Non-pigmented ciliary epithelial cell (primary cell): ENCODE measurements at places on chromosomes 12 and 14.
A peak's percentile ranks its signal among the peaks of the same experiment; 100 is the strongest.

- DNase-seq, result peak; percentile 38
Measured at GRCh38 chr12:60052483-60052882, 456.7 kb downstream of the SLC16A7 start.

- DNase-seq, result no peak
Measured at GRCh38 chr14:59199205-59199604, 10.7 kb downstream of the DAAM1 start.

DNA sequence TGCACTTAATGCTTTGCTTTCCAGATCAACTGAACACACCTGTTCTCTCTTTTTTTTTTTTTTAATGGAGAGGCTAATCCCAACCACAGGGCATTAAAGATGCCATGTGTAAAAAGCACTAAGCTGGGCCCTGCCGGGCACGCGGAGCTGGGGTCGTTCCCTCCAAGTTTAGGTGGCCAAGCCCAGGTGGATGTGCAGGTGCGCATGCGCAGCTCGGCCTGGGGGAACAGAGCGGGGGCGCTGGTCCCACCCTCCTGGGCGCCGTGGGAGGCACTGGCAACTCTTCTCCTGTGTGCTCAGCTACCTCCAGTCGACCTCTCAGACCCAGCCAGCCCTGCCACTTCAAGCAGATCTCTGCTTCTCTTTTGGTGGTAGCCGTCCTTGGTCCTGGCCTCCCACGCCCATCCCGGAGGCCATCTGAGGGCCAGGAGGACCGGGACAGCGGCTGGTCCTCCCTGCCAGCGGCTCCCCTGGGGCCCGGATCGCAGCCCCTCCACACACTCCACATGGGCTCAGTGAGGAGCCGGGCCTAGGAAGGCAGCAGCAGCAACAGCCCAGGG is 679.3 kb downstream of the BCL11B start:
- DNase-seq, result no peak

DNA sequence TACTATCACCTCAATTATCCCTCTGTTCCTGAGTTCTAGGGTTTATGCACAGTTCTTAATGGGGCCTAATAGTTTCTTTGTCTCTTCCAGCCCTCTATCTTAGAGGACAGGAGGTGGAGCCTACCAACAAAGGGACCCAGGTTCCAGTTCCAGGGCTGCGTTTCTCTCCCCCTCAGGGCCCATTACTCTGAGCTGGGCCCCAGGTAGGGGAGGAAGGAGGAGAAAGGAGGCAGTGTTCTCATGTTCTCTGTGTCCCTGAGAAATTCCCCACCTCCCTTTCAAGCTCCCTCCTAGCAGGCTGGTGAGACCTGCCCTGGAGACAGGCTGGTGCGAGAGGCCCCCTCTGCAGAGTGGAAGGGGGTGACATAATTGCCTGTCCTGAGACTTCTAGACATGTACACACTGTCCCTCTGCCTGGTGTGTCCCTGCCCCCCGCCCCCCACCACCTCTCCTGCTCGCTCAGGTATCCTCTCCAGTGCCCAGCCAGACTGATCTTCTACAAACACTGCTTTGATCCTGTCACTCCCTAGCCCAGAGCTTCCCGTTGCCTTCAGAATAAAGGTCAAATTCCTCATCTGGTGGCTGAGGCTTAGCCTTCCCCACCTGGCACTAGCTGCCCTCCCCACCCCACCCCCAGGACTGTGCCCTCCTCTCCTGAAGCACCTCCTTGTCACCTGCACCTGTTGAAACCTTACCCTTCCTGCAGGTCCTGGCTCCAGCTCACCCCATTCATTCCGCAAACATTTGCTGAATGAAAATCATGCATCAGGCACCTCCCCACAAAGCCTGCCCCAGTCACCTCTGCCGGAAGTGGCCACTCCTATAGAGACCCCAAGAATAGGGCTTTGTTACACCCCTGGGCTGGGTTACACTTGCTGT is 21.1 kb upstream of the KRT8 start:
- no peak for DNase-seq

- no peak for DNase-seq
Measured at GRCh38 chr12:2764398-2764797, 30.4 kb upstream of the FKBP4 start.

- DNase-seq, result no peak
Measured at GRCh38 chr12:106343214-106343528, 14.4 kb upstream of the POLR3B start.

GRCh38 chr12:128387811-128388422 is 120.9 kb downstream of the TMEM132C start:
- no peak for DNase-seq

DNA sequence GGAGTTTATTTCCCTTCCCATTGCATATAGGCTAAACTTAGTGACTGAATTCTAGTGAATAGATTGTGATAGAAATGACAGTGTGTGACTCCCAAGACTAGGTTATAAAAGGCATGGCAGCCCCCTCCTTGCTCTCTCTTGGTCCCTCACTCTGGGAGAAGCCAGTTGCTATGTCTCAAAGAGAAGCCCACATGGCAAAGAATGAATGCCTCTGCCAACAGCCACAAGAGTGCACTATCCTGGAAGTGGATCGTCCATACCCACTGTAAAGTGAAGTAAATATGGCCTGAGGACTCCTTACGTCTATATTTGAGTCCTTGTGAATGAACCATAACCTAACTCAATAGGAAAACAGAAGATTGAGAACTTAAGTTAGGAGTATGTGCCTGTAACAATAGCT is 35.4 kb upstream of the HMGA2 start:
- DNase-seq, result no peak

DNA sequence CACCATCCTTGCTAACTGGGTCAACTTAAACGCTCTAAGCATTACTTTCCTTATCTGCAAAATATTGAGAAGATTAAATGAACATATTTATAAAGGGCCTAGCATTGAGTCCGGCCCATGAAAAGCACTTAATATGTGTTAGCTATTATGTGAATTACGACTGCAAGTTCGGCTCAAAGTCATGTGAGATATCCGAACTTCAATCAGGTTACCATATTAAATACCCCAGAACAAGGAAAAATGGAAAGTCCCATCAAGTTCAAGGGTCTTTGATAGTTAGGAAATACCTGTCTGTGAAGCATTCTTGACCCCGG is 487 bp upstream of the NRDE2 start:
- DNase-seq, result no peak

- no peak for DNase-seq
Measured at GRCh38 chr12:129614221-129614885, 289.5 kb downstream of the TMEM132D start.

DNA sequence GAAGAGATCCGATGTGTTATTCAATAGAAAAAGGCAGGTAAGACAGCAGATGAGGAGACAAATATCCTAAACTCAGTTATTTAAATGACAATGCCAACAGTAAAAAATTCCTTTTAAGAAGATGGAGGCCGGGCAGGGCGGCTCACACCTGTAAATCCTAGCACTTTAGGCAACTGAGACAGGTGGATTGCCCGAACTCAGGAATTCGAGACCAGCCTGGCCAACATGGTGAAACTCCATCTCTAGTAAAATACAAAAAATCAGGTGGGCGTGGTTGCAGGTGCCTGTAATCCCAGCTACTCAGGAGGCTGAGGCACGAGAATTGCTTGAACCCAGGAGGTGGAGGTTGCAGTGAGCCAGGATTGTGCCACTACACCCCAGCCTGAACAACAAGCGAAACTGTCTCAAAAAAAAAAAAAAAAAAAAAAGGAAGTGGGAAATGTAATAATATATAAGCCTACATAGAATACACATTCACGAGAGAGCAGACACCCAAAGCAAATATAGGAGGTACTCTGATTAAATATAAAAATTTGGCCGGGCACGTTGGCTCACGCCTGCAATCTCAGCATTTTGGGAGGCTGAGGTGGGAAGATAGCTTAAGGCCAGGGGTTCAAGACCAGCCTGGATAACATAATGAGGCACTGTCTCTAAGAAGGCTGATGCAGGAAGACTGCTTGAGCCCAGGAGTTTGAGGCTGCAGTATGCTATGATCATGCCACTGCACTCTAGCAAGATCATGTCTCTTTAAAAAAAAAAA is 19.0 kb downstream of the CORO1C start:
- DNase-seq, result no peak

DNA sequence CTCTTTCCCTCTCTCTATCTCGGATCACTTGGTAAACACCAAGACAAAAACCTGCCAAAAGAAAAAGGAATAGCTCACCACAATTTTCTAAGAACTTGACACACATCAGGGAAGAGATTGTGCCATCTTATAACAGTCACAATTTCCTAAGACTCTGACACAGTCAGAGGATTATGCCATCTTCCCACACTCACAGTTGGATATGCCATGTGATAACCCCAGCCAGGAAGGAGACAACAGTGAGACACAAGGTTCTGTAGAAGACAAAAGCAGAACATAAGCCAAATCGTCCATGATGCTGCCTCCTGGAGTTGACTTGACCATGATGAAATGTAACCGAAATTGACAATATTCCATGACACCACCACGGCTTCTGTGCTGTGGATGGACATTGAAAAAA is 2.8 kb upstream of the CLEC9A start:
- no peak for DNase-seq

GRCh38 chr12:59010118-59010517 is 89.8 kb upstream of the LRIG3 start:
- DNase-seq, result no peak

GRCh38 chr14:93645200-93645599 is 143.1 kb downstream of the PRIMA1 start:
- DNase-seq, result no peak

- DNase-seq, result no peak
Measured at GRCh38 chr12:70985850-70986249, 65.3 kb upstream of the PTPRR start.

- no peak for DNase-seq
Measured at GRCh38 chr14:89085737-89086382, 261.4 kb downstream of the TTC8 start.

DNA sequence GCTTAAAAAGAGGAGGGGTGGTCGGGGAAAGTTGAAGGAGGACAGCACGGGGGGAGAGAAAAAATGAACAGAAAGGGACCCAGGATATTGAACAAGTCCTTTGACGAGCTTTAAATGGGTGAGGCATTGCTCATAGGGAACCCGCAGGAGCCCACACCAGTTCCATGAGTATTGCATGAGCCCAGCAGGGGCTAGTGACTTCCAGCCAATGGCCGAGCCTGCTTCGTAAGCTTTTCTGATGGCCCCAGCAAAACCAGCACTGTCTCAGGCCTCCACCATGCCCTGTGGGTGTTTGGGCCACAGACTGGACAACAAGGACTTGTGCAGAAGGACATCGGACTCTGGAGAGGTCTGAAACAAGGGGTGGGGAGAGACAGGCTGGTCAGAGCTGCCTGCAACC is 109.5 kb downstream of the ZFP36L1 start:
- DNase-seq, result no peak

DNA sequence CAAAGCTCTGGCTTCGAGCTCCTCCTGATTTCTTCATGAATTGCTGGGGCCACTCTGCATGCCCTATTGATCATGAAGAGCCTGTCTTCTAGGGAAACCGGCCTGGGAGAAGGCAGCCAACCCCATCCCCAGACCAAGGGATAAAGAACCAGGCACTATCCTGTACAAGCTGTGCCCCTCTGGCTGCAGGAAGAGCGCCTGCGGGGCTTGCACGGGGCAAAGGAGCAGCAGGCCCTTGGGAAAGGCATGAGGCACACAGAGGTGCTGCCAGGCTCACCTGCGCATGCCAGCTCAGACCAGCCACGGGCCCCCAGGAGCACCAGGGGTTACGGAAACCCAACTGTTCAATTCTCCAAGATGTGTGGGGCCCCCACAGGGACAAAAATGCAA is 2.1 kb downstream of the ITPK1 start:
- DNase-seq, result no peak

DNA sequence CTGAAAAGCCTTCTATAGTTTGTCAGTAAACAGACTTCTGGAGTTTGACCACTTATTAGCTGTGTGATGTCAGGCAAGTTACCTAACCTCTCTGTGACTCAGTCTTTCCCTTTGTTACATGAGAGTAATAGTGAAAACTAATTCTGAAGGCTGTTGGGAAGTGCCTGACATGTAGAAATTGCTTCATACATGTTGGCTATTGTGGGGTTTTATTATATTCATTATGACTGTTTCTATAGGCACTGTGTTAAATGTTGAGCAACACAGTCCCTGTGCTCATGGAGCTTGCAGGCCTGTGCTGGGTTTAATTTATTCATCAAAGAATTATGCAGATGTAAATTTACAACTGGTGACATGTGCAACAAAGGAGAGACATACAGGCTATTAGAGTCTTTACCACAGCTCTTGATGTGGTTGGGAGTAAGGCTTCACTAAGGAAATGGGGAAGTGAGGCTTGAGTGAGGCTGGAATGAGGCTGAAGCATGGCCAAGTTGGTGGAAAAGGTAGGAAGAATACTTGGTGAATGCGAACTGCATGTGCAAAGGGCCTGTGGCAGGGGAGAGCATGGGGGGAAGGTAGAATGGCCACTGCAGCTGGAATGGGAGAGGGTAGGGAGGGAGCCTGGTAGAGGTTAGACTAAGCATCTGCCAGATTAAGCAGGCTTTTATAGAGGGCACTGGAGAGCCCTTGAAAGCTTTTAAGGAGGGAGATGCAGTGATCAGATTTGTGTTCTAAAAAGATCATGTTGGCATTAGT is 236.4 kb upstream of the CRY1 start:
- DNase-seq, result no peak

- no peak for DNase-seq
Measured at GRCh38 chr14:105547741-105548169, 21.4 kb downstream of the TMEM121 start.

DNA sequence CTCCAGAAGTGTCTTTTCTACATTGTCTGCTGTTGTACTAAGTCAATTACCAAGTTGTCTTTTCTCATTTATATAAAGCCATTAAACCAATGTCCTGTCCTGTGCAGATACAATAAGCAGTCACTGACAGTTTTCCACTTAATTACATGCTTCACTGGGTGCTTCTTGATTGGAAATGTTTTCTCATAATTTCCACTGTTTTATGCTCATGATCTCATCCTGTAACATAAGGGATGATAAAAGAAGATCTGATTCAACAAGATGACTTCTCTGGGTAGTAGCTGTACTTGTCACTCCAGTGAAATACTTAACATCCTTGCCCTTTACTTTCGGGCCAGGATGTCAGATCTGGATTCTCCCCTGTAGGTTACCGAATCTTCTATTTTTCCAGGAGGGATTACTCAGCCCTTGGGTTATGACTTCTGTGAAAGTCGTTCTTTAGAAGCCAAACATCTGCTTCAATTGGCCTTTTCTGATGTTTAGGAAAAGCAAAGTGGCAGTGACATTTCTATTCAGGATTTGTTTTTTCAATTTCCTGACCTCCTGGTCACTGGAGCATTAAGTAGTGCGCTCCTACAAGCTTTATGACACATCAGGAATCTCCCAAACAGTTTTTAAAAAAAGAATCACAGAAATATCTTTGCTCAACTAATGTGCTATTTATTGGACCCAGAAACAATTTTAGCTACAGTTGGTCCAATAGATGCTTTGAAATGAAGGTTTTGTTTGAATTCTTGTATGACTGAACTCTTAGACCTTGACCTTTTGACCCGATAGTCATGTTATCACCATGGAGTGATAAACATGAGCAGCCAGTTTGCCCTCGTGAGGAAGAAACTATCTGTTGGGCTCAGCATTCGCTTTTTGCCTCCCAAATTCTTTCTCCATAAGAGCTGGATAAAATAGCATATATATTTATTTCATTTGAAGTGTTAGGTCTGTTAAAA is 234.5 kb upstream of the SSTR1 start:
- DNase-seq, result no peak

GRCh38 chr14:65414961-65415589 is 2.5 kb downstream of the FUT8 start:
- DNase-seq, result no peak
